Stimulated activated CD8-positive, alpha-beta memory T cell treated with anti-CD3 and anti-CD28 coated beads, Interleukin-2, amount 100 ng/mL, for 1 hour (primary cell): ENCODE measurements at places on chromosomes 5 and 9.

GRCh38 chr5:40914835-40915234 lies 5.5 kb downstream of the C7 start:
- DNase-seq = no peak

- DNase-seq = no peak
Observed at GRCh38 chr9:131668057-131668438, 71.8 kb downstream of the RAPGEF1 start.

GRCh38 chr9:87880116-87880515 lies 2.6 kb upstream of the SPATA31E1 start:
- no peak for DNase-seq

DNA sequence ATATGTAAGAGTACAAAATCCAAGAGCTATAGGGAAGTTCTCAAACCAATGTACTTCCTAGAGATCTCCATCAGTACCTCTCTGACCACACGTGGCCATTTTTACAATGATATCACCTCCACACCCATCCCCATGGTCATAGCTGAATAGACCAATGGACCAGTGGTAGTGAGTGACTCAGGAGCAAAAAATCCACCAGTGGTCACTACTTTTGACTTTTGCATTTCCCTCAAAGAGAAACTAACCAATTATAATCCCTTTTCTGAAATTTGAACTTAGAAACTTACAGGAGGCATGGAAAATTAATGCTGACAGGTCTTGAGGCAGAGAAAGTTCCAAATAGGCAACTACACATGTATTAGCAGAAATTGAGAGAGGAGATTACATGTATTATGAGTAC lies 238.4 kb downstream of the TRPM3 start:
- no peak for DNase-seq

- DNase-seq = no peak
Observed at GRCh38 chr5:51188001-51188591, 195.2 kb upstream of the ISL1 start.

GRCh38 chr5:50786073-50786472 lies 119.6 kb downstream of the PARP8 start:
- DNase-seq = no peak

DNA sequence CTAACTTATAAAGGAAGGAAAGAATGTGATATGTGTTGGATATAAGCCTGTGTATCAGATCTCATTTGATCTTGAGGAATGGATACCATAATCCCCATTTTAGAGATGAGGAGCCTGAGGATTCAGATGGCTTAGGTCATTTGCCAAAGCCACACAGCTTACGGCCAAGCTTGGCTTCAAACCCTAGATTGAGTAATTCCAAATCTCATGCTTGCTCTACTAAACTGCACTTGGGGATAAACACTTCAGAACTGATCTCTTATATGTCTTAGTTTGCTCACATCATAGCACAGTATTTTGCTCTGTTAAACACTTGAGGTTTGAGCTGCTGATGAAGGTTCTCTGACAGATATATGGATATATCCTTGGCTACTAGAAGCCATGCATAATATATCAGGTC lies 504.4 kb downstream of the NTRK2 start:
- no peak for DNase-seq

DNA sequence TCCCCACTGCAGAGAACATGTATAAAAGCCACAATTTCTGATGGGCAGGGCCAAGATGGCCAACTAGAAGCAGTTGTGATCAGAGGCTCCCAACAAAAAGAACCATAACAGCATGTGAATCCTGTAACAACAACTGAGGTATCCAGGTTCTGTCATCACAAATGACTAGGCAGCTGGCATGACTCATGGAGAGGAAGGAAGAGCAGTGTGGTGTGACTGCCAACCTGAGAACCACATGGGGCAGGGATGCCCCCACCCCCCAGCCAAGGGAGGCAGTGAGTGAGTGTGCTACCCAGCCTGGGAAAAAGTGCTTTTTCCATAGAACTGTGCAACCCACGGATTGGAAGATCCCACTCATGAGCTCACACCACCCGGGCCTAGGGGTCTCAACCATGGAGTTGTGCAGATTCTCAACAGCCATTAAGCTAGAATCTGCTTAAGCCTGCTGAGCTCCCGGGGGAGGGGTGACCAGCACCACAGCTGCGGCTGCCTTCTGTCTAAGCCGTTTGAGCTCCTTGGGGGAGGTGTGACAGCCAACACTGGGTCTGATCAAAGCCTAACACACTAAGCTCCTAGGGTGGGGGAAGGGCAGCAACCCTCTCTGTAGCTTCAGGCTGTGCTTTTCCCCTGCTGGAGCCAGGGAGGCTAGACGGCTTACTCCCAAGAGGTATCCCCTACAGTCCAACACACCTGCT lies 80.1 kb upstream of the DMAC1 start:
- no peak for DNase-seq

GRCh38 chr9:33791117-33791516 lies 4.2 kb upstream of the PRSS3 start:
- no peak for DNase-seq

- no peak for DNase-seq
Observed at GRCh38 chr5:79133121-79133656, 21.6 kb downstream of the BHMT start.

GRCh38 chr5:27472871-27473270 lies 434.5 kb upstream of the CDH9 start:
- DNase-seq = no peak

DNA sequence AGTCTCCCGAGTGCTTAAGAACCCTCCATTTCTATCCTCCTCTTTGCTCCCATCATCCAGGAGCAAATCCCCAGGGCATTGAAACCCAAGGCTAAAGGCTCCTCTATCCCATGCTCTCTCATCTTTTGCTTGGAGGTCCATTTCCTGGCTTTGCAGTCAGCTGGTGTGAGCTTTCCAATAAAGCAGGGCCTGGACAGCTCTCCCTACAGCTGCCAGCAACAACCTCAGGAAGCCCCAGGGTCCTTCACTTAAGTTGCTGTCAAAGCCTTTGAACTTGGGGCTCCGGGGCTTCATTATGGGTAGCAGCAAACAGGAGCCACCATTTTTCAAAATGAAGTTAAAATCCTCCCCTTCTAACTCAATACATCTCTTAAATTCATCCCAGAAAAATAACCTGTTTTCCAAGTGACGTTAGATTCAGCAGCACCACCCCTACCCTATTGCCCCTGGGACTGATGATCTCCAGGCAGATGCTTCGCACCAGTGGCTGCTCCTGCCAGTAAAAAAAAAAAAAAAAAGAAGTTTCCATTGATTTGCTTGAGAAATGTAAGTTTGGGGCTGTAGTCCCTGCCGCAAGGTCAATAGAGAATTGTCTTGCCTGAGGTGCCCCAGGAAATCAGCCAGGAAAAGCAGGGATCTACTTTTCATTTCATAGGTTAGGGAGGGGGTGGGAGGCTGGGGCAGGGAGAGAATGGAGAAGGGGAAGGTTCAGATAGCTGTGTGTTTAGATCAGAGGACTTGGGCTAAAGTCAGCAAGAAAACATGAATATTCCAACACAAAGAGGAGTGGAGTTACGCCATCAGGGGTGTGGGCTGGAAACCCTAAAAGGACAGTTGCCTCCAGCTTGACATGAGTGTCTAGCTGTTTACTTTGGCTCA lies 83.8 kb upstream of the IL6ST start:
- no peak for DNase-seq

GRCh38 chr9:70347046-70347445 lies 67.4 kb downstream of the KLF9 start:
- no peak for DNase-seq
